Activated CD8-positive, alpha-beta memory T cell treated with anti-CD3 and anti-CD28 coated beads, Interleukin-2, amount 50 U/mL, for 4 hours (primary cell): ENCODE measurements at places on chromosomes 4 and X.

- no peak for DNase-seq
Observed at GRCh38 chr4:20020056-20020455, 231.6 kb upstream of the SLIT2 start.

- DNase-seq = no peak
Observed at GRCh38 chrX:9368262-9368661, 96.6 kb upstream of the TBL1X start.

- no peak for DNase-seq
Observed at GRCh38 chr4:23909671-23910070, 19.8 kb upstream of the PPARGC1A start.

DNA sequence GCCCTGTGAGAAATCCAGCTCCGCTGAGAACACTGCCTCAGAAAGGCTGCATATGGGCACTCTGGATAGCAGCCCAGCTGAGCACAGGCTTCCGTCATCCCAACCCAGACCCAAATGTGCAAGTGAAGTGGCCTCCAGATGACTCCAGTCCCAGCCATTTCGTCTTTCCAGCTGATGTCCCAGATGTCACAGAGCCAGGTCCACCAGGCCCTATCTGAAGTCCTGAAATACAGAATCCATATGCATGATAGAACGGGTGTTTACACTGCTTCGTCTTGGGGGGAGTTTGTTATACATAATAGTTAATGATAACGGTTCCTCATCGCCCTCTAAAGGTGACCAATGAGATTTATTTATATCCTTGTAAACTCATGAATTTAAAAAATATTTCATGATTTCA, 72.6 kb upstream of the TRIM2 start:
- no peak for DNase-seq

DNA sequence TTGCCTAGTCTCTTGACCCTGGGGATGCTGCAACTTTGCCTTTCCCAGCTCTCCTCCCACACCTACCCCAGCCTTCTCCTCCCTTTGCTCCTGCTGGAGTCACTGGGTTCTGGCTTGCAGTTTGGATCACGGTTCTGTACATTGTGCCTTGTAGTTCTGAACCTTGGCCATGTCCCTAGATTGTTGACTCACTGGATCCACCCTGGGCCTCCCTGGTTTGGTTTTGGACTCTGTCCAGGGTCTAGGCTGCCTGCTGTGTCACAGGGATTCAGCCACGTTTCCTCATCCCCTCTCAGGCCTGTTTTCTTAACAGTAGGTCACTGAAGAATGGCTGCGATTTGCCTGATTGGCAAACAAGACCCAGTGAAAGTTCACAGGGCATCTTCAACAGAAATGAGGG, 11.5 kb upstream of the GABRE start:
- no peak for DNase-seq

- DNase-seq = no peak
Observed at GRCh38 chr4:53974561-53974960, 89.8 kb downstream of the CHIC2 start.
